ENCODE measurements at places on chromosomes 2 and 18. TPM values are rescaled to one million over a fixed set of nuclear protein-coding genes. Genes with fewer than 3 reads are reported as not detected.

The LBX2 gene
- 0.53 TPM for total RNA-seq

The NRP2 gene
- total RNA-seq, result 316 TPM

The CDH19 gene
- 160 TPM for total RNA-seq

The AMER3 gene
- not detected for total RNA-seq

The AQP12B gene
- not detected for total RNA-seq

The LYG1 gene
- 2.1 TPM for total RNA-seq

The VWC2L gene
- not detected for total RNA-seq

The SLC14A1 gene
- 5.5 TPM for total RNA-seq

The HRH4 gene
- 0.36 TPM for total RNA-seq

The SIX3 gene
- total RNA-seq, result not detected

The RUFY4 gene
- 0.36 TPM for total RNA-seq

The GPR55 gene
- total RNA-seq, result 0.18 TPM

The SLC40A1 gene
- total RNA-seq, result 48.6 TPM

The IRS1 gene
- 33.8 TPM for total RNA-seq

The TUBA3E gene
- total RNA-seq, result not detected

The LYPD1 gene
- total RNA-seq, result 1.2 TPM

The POTEI gene
- 0.27 TPM for total RNA-seq

The RPS27A gene
- total RNA-seq, result 762 TPM

The ZNF385B gene
- 5.3 TPM for total RNA-seq

The SERPINB8 gene
- total RNA-seq, result 16.5 TPM

The LRRC30 gene
- total RNA-seq, result not detected

The SP5 gene
- 2.4 TPM for total RNA-seq

The PLGLB1 gene
- total RNA-seq, result 8.9 TPM

The GAREM2 gene
- total RNA-seq, result 6.8 TPM

The PXDN gene
- 38.1 TPM for total RNA-seq

The BMP10 gene
- total RNA-seq, result not detected

The IL36B gene
- total RNA-seq, result not detected

The MXD1 gene
- 25.3 TPM for total RNA-seq

The C2orf72 gene
- total RNA-seq, result 2.7 TPM

The EPB41L3 gene
- total RNA-seq, result 73.1 TPM

All from sciatic nerve (tissue), 2 donors.